Activated naive CD4-positive, alpha-beta T cell treated with anti-CD3 and anti-CD28 coated beads for 36 hours (primary cell): ENCODE measurements at places on chromosomes 2 and 18. TPM values are rescaled to one million over a fixed set of nuclear protein-coding genes. Genes with fewer than 3 reads are reported as not detected.
A peak's percentile ranks its signal among the peaks of the same experiment; 100 is the strongest.

GRCh38 chr2:174551697-174552096, 45.9 kb downstream of the WIPF1 start:
- peak overlapping the region; percentile 65 for H3K27ac ChIP-seq
- DNase-seq = no peak
- H3K36me3 ChIP-seq = peaks cover 11% of the 10 kb centered on the region
- no peaks in the 10 kb centered on the region for H3K27me3 ChIP-seq
- H3K4me1 ChIP-seq = peaks cover 41% of the 10 kb centered on the region

- H3K27ac ChIP-seq = no peak overlapping the region
- DNase-seq = peak; percentile 72
- peaks cover under 1% of the 10 kb centered on the region for H3K27me3 ChIP-seq
Observed at GRCh38 chr2:8685697-8686358, 4.0 kb downstream of the ID2 start.

GRCh38 chr2:1931003-1931914, 186.9 kb upstream of the PXDN start:
- H3K27ac ChIP-seq = no peak overlapping the region
- H3K4me3 ChIP-seq = no peak overlapping the region
- H3K4me1 ChIP-seq = no peaks in the 10 kb centered on the region
- H3K36me3 ChIP-seq = no peaks in the 10 kb centered on the region
- peaks cover 1% of the 10 kb centered on the region for H3K27me3 ChIP-seq

GRCh38 chr18:22591222-22591621, 173.5 kb upstream of the CTAGE1 start:
- peaks cover 3% of the 10 kb centered on the region for H3K27me3 ChIP-seq
- H3K4me1 ChIP-seq = no peaks in the 10 kb centered on the region
- H3K36me3 ChIP-seq = no peaks in the 10 kb centered on the region
- H3K27ac ChIP-seq = no peak overlapping the region
- no peak overlapping the region for H3K4me3 ChIP-seq

DNA sequence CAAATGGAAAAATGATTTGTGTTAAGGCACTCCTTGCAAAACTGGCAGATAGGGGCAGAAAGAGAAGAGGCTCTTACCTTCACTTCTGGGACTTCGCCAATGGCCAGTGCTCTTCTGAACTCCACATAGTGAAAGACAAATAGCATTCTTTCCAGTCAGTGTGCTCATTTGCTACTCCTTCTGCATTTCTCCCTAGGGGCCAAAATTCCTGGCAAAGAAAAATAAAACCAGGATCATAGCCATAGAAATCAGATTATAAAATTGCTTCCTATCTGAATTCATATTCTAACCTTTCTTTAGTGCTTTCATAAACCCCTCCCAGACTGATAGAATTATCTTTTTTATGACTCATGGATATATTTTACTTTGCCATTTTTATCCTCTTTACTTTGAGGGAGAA, 56.9 kb upstream of the PELI1 start:
- H3K4me3 ChIP-seq = no peak overlapping the region
- no peak for DNase-seq
- H3K27me3 ChIP-seq = no peaks in the 10 kb centered on the region
- no peak overlapping the region for H3K27ac ChIP-seq

GRCh38 chr2:73640511-73640911, 1.7 kb downstream of the NAT8 start:
- H3K27me3 ChIP-seq = peaks cover 12% of the 10 kb centered on the region
- H3K4me3 ChIP-seq = no peak overlapping the region
- H3K27ac ChIP-seq = no peak overlapping the region
- H3K4me1 ChIP-seq = no peaks in the 10 kb centered on the region
- DNase-seq = no peak

GRCh38 chr2:3142210-3142609, 235.4 kb downstream of the EIPR1 start:
- no peaks in the 10 kb centered on the region for H3K4me1 ChIP-seq
- no peak overlapping the region for H3K27ac ChIP-seq
- H3K36me3 ChIP-seq = no peaks in the 10 kb centered on the region
- DNase-seq = no peak

GRCh38 chr18:58112174-58112573, 68.1 kb downstream of the NEDD4L start:
- no peaks in the 10 kb centered on the region for H3K27me3 ChIP-seq
- no peaks in the 10 kb centered on the region for H3K36me3 ChIP-seq
- no peak for DNase-seq
- H3K4me1 ChIP-seq = peaks cover 5% of the 10 kb centered on the region
- H3K4me3 ChIP-seq = no peak overlapping the region

DNA sequence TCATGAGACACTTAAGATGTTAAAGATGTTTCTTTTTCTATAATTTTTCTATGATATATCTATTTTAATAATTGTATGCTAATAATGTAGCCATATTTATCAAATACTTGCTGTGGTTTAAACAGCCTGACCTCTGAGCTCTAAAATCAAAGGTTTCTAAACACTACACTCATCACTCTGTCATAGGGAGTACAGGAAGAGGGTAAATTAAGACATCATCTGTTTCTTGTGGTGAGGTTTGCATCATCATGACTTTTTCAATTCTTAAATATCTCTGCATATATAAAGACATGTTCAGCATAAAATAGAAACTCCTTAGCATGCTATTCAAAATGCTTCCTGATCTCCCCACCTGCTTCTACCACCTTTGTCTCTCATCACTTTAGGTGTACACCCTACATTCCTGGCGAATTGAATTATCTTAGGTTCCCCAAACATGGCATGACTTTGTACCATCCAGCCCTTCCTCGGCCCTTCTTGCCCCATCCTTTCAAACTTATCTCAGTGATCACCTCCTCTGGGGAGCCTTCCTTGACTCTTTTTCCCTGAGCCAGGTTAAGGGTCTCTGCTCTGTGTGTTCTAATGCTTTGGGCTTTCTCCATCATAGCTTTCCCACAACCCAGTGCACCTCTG, 105.3 kb upstream of the TTN start:
- H3K4me1 ChIP-seq = peaks cover 7% of the 10 kb centered on the region
- peaks cover 2% of the 10 kb centered on the region for H3K36me3 ChIP-seq
- no peaks in the 10 kb centered on the region for H3K27me3 ChIP-seq
- no peak for DNase-seq

GRCh38 chr2:1795261-1796231, 51.2 kb upstream of the PXDN start:
- no peak overlapping the region for H3K4me3 ChIP-seq
- no peaks in the 10 kb centered on the region for H3K36me3 ChIP-seq
- H3K4me1 ChIP-seq = no peaks in the 10 kb centered on the region

GRCh38 chr18:56402872-56403516, 235.4 kb downstream of the TXNL1 start:
- no peak for DNase-seq
- no peaks in the 10 kb centered on the region for H3K36me3 ChIP-seq
- H3K27me3 ChIP-seq = peaks cover 4% of the 10 kb centered on the region
- H3K4me3 ChIP-seq = no peak overlapping the region
- H3K4me1 ChIP-seq = no peaks in the 10 kb centered on the region

DNA sequence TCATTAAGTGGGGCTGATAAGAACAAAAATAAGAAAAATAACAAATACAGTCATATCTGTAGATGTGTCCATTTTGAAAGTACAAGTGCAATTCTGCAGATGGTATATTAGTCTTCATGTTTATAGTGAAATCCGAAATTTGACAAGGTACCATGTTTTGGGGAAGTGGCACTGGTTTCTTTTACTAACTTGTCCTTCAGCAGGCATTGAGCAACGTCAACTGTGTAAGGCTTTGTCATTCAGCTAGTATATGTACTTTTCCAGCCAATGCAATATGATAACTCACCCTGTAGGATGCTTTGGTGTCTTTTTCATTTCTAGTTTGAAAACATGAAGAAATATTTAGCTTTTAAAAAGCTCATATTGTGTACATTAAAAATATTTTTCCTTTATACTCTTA, 139.9 kb downstream of the MCFD2 start:
- peaks cover 2% of the 10 kb centered on the region for H3K27me3 ChIP-seq
- DNase-seq = no peak
- H3K4me3 ChIP-seq = no peak overlapping the region
- no peaks in the 10 kb centered on the region for H3K36me3 ChIP-seq

DNA sequence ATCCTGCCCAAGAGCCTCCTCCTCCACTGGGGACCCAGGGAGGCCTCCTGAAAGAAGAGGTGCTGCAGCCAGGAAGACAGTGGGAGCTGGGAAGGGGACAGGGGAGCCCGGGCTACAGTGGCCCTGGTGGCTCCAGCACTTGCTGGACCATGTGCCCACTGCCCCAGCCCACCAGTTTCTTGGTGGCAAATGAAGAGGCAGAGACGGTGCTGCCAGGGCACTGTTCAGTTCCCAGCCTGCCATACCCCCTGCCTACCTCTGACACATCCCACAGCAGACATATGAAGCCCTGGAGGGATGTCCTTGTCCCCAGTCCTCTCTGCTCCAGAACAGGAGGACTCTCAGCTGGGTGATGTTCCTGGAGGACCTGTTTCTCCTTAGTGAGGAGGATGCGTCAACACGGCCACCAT, 3.7 kb downstream of the RAMP1 start:
- H3K27ac ChIP-seq = no peak overlapping the region
- H3K36me3 ChIP-seq = no peaks in the 10 kb centered on the region
- DNase-seq = no peak
- peaks cover 18% of the 10 kb centered on the region for H3K27me3 ChIP-seq
- peaks cover 16% of the 10 kb centered on the region for H3K4me1 ChIP-seq

Gene EGR4
- total RNA-seq = 0.12 TPM

Gene ZAP70
- total RNA-seq = 167 TPM

Gene THOC1
- 63.5 TPM for total RNA-seq

Gene CPLX4
- not detected for total RNA-seq

Gene EPAS1
- total RNA-seq = 2.1 TPM

Gene TXNDC2
- total RNA-seq = not detected

Gene HK2
- total RNA-seq = 38.7 TPM

Gene ANKMY1
- total RNA-seq = 17.4 TPM

Gene SCTR
- not detected for total RNA-seq

Gene GREB1
- 0.38 TPM for total RNA-seq

Gene DHRS9
- 2.0 TPM for total RNA-seq
